ENCODE measurements at places on chromosomes 13 and 19.
A peak's percentile ranks its signal among the peaks of the same experiment; 100 is the strongest.

DNA sequence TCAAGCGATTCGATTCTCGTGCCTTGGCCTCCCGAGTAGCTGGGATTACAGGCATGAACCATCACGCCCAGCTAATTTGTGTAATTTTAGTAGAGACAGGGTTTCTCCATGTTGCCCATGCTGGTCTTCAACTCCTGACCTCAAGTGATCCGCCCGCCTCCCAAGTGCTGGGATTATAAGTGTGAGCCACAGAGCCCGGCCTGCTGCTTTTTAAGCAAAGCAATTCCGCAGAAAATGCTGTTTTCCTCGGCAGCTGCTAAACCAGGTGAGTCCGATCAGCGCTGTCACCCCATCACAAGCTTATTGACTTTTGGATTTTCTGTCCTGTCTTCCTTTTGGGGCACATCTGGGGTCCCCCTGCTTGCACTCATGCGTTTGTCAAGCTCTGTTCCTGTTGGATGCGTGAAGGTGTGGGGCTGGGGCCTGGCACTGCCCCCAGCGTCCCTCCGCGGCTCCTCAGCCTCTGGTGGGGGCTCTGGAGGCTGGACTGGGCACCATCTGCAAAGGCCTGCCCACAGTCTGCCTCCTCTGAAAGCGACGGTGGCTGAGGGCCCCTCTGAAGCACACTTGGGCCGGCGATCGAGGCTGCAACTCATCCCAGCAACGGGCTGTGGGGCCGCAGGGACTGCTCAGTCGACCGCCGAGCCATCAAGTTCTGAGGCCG is 25.7 kb downstream of the CEBPG start:
- no peak for DNase-seq

DNA sequence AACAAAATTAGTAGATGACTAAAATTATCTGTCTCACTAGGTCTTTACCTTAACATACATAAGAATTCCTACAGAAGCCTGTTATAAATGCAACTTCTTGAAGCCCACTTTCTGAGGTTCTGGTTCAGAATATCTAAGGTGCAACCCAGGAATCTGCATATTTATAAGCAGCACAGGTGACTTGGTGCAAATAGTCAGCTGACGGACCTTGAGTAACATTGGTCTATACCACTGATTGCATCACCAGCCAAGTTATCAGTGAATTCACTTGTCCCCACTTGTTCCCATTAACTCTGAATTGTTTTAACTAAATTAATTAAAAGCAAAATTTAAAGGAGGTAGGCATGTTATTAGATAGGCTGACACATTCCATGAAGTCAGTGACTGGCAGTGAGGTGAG is 109.9 kb downstream of the FRY start:
- no peak for DNase-seq

- peak; percentile 39 for DNase-seq
Observed at GRCh38 chr13:99892196-99892613, 79.4 kb downstream of the ZIC5 start.

- DNase-seq: no peak
Observed at GRCh38 chr13:111901267-111901915, 165.6 kb upstream of the SOX1 start.

- no peak for DNase-seq
Observed at GRCh38 chr13:43894438-43894837, 14.7 kb downstream of the LACC1 start.

DNA sequence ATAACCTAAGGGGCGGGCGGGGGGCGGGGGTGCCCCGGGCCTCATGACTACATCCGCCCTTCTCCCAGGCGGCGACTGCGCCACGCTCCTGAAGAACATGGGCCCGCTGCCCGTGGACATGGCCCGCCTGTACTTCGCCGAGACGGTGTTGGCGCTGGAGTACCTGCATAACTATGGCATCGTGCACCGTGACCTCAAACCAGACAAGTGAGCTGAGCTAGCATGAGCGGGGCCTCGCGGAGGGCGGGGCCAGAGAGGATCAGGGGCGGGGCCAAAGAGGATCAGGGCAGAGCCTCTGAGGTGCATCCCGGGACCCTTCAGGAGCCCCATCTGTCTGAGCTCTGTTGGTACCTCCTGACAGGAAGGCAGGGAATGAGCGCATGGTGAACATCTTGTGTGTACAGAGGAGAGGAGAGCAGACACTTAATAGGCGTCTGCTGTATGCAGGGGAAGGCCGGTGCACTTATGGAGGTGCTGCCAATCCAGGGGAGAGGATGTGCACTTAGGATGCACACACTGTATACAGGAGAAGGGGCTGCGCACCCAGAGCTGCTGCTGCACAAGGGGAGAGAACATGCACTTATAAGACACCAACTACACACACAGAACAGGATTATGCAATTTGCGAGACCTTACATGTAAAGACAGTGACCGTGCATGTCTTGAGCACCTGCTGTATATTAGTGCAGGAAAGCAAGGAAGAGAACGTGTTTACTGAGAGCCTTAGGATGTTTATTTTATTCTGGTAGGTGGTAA is 20.9 kb upstream of the PIK3R2 start:
- no peak for DNase-seq

- no peak for DNase-seq
Observed at GRCh38 chr13:75769141-75769905, 133.2 kb downstream of the LMO7 start.

DNA sequence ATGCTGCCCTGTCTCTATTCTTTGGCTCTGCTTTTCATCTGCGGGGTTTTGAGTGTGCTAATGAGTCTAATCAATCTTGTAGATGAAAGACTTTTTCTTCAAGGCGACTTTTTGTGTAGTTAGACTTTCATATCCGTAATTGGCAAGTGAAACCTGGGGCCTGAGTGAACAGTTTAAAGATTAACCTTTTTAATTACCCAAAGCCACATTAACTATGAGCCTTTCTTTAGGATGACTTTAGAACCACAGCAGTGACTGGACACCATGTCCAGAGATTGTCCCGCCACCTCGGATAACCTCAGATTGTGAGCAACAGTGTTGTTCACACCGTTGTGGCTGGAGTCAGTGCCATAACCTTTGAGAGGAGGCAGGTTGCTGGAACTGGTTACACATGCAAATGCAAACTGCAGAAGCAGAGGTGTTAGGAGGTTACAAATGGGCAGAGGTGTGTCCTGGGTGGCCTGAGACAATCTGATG is 58.7 kb downstream of the SIAH3 start:
- no peak for DNase-seq

GRCh38 chr13:112061367-112062061 is 5.4 kb upstream of the SOX1 start:
- no peak for DNase-seq

DNA sequence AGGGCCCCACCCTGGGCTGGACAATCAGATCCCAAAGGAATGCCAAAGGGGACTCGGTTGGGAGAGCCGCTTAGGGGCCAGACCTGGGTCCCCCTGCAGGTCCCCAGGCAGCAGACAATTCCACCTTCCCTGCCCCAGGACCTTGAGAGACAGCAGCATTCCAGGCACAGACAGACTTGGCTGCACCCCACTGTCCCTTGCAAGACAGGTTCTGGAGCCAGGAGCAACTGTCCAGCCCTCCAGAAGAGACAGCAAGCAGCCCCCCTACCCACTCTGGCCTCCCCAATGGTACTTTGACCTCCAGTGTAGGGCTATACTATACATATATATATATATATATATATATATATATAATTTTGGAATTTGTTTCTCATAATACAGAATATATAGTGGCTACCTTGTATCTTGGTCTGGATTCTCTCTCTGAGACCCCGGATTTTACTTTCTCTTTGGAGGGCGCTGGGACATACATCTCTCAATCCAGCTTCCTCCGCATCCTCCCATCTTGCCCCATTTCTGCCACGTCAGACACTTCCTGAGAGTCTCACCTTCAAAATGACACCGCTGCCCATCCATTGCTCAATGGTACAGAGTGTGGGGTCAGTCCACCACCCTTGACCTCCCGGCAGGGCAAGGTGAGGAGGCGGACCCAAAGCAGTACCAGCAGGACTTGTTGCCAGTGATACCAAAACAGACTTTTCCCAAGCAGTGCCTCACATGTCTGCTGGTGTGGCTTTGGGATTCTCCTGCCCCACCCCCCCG is 12.7 kb downstream of the SMIM24 start:
- DNase-seq: no peak

GRCh38 chr13:92657565-92657964 is 569.0 kb upstream of the GPC6 start:
- DNase-seq: no peak

DNA sequence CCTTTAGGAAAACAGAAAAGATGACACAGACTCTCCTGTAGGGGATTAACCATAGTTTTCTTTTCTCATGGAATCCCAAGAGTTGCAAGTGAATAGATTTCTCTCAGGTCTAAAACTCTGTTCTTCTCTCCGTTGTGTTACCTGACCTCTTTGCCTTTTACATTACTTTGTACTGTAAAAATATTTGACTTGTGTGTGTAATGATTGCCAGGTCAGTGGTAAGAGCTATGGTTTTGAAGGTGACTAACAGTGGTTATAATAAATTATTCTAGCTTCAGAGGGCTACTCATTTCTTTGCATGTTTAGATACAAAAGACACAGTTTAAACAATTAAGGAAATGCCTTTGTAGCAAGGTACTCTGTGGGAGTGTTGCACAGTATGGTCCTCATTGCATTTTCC is 23.0 kb upstream of the PSG2 start:
- no peak for DNase-seq

DNA sequence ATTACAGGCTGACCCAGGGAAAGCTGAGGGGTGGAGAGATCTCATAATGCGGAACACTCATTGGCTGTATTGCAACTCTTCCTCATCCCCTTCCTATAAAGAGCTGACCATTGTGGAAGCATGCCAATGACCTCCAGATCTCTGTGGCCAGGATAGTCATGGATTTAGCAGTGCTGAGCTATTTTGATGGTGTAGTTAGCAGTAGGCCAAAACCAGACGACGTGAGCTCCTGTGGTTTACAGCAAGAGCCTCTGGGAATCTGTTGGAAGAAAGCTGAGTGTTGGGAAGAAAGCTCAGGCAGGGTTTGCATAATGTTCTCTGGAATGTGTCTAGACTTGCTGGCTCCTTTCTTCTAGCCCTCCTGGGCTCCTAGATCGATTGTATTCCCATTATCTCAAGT is 187.5 kb upstream of the GPC6 start:
- DNase-seq: no peak

DNA sequence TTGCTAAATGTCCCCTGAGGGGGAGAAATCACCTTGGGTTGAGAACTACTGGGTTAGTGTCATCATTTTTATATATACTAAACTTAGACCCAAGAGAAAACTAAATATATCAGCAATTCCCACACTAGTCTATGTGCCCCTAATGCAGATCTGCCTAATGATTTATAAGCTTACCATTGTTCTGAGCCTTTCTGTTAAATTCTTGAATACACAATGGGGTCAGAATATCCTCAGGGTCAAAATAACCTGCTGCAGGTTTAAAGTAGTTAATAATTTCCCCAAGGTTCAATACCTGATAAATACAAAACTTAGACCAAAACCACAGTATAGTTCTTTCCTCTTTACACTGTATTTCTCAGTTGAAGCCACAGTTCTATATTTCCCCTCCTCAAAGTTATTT is 4.6 kb downstream of the VWA8 start:
- DNase-seq: no peak

- no peak for DNase-seq
Observed at GRCh38 chr13:92538164-92538563, 688.4 kb upstream of the GPC6 start.

DNA sequence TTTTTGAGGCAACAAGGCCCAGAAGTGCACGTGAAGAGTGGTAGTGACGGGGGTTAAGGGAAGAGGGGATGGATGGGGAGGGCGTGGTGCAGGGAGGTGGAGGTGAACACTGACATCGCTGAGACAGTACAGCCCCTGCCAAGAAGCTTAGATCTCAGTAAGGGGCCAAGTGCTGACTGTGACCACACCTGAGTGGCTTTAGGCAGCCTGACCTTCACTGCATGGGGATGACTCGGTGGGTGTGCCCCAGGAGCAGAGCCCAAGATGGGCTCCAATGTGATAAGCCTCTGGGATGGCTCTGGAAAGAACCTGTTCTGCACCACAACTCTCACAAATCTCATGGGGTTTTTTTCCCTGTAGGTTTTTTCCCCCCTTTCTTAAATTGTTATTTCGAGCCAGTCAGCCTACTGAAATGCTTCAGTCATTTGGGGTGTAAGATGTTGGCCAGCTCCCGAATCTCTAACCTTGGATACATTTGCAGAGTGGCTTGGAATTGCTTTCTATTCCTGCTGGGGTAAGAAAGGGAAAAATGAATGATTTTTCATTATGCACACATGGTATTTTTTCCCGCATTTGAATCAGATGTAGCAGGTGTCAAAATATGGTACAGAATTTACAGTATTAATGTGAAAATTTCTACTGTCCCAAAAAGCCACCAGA is 165.0 kb downstream of the TM9SF2 start:
- no peak for DNase-seq

GRCh38 chr19:53157626-53158025 is 1.2 kb downstream of the ZNF347 start:
- DNase-seq: no peak

DNA sequence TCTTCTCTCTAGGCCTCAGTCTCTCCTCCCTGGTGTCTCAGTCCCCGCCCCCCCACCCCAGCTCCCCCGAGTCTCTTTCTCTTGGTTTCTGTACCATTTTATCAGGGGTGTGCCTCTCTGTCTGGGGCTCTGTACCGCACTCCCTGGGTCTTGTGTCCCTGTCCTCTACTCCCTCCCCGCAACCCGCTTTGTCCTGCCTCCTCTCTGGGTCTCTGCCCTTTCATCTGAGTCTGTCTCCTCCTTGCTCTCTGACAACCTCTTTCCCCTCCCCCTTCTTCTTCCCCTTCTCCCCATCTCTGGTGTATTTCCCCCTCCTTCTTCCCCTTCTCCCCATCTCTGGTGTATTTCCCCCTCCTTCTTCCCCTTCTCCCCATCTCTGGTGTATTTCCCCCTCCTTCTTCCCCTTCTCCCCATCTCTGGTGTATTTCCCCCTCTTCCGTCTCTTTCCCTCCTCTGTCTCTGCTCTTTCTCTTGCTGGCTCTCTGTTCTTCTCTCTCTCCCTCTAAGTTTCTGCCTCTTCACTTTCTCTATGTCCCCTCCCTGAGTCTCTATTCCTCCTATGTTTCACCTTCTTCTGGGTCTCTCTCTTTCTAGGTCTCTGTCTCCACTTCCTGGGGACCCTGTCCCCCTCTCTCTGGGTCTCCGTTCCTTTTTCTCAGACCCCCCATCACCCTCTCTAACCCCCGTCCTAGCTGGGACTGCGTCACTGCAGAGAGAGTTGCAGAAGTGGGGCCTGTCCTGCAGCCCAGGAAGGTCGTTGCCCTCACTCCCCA is 2.2 kb upstream of the KCNC3 start:
- DNase-seq: no peak

- DNase-seq: no peak
Observed at GRCh38 chr13:25783076-25783475, 268.7 kb downstream of the SHISA2 start.

- DNase-seq: no peak
Observed at GRCh38 chr13:40433577-40433976, 232.9 kb downstream of the FOXO1 start.

- no peak for DNase-seq
Observed at GRCh38 chr13:77353995-77354394, 27.1 kb upstream of the MYCBP2 start.

- DNase-seq: no peak
Observed at GRCh38 chr13:52411629-52412028, 5.7 kb upstream of the THSD1 start.

All from NCI-H774 (cell line).